Thoracic aorta (tissue), 2 donors: ENCODE measurements at places on chromosomes 7 and 10. TPM values are rescaled to one million over a fixed set of nuclear protein-coding genes. Genes with fewer than 3 reads are reported as not detected.

Gene CASP7
- 11.0 TPM for total RNA-seq

Gene PRKCQ
- 0.41 TPM for total RNA-seq

Gene ZNF22
- total RNA-seq: 16.6 TPM

Gene TMEM236
- total RNA-seq: 2.0 TPM

Gene BLNK
- 1.3 TPM for total RNA-seq

Gene CDK1
- 2.0 TPM for total RNA-seq

GRCh38 chr10:114499630-114500190 is 95.4 kb upstream of the AFAP1L2 start:
- no peaks in the 10 kb centered on the region for H3K36me3 ChIP-seq
- no peaks in the 10 kb centered on the region for H3K27me3 ChIP-seq

- H3K36me3 ChIP-seq: no peaks in the 10 kb centered on the region
- no peak overlapping the region for H3K4me3 ChIP-seq
- no peak for DNase-seq
- no peaks in the 10 kb centered on the region for H3K27me3 ChIP-seq
- H3K27ac ChIP-seq: no peak overlapping the region
Observed at GRCh38 chr7:135109562-135109961, 38.3 kb upstream of the TMEM140 start.

DNA sequence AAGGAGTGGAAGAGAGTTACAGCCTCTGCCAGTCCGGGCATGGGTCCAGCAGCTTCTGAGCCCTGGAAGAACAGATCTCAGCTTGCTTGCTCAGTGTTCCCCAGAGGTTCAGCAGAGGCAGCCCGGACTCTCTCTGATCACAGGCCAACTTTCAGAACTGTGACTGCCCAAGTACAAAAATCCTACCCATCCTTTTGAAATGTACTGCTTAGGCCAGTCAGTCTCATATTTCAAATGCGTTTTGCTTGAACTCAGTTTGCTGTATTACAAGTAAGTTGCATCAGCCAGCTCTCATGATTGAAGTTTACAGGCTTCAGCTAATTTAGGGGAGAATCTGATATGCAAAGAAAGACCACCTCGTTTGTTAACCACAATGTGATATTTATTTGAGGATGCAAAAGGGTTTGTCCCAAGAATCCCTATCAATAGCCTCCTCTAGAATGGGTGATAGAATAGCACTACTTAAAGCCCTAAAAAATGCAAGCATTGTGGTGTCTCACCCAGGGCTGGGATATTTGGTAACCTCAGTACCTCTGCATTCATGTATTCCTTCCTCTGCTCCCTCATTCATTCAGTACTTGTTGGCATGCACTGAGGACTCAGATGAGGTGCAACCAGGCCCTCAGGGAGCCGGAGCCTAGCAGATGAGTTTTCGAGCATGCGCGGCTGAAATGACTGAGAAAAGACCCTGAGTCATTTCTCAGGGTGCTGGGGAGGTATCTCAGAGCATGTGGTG is 7.0 kb downstream of the AIMP2 start:
- no peaks in the 10 kb centered on the region for H3K27me3 ChIP-seq
- H3K4me1 ChIP-seq: peaks cover 10% of the 10 kb centered on the region
- H3K27ac ChIP-seq: peak overlapping the region; percentile 21
- H3K36me3 ChIP-seq: peaks cover 29% of the 10 kb centered on the region
- DNase-seq: no peak

GRCh38 chr7:45001138-45001694 is 1.2 kb downstream of the CCM2 start:
- peaks cover 7% of the 10 kb centered on the region for H3K4me1 ChIP-seq

GRCh38 chr10:78541481-78542140 is 507.9 kb downstream of the RPS24 start:
- H3K27ac ChIP-seq: no peak overlapping the region
- no peak for DNase-seq
- no peaks in the 10 kb centered on the region for H3K36me3 ChIP-seq
- no peaks in the 10 kb centered on the region for H3K27me3 ChIP-seq
- H3K4me1 ChIP-seq: peaks cover 11% of the 10 kb centered on the region

DNA sequence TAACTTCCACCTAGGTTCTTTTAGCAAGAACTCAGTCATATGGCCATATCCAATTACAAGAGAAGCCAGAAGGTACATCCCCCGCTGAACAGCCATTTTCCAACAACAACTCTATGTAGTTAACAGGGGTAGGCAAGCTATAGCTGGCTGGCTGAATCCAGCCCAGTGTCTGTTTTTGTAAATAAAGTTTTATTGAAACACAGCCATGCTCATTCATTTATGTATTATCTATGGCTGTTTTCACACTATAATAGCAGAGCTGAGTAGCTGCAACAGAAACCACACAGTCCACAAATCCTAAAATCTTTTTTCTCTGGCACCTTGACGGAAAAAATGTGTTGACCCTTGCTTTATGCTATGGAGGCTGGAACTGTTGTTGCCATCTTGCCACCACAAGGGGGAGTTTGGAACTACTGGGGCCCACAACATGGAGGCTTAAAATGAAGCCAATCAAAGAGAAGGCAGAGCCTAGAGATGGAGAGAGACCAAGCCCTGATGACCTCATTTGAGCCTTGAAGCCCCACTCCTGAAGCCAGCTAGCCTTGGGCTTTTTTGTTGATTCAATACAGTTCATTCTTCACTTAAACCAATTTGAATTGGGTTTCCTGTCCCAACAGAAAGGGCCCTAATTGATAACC is 33.3 kb upstream of the XPNPEP1 start:
- H3K27me3 ChIP-seq: no peaks in the 10 kb centered on the region
- no peaks in the 10 kb centered on the region for H3K36me3 ChIP-seq
- H3K27ac ChIP-seq: no peak overlapping the region
- no peak overlapping the region for H3K4me3 ChIP-seq
- no peak for DNase-seq

GRCh38 chr10:124627866-124628675 is 116.1 kb downstream of the FAM53B start:
- H3K4me3 ChIP-seq: no peak overlapping the region
- H3K36me3 ChIP-seq: no peaks in the 10 kb centered on the region
- H3K4me1 ChIP-seq: peaks cover 61% of the 10 kb centered on the region
- no peak for DNase-seq

DNA sequence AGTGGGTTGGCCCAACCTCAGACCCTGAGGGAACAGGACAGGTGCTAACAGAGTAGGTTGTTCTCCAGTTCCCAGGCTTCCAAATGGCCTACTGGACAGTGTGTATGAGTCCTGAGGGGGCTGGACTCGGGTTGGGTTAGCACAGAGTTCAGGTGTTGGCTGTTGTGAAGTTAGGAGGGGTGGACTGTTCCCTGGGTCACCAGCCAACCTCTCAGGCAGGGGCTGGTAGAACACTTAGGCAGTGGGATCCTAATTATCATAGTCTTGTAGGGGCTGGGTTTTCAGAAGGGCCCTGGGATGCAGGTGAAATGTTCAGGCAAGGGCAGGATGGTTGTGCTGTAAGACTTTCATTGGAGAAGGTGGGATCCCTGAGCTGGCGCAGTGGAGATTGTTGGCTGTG is 293.0 kb downstream of the ZWINT start:
- no peaks in the 10 kb centered on the region for H3K4me1 ChIP-seq
- H3K36me3 ChIP-seq: no peaks in the 10 kb centered on the region
- no peak for DNase-seq

GRCh38 chr10:3215153-3215775 is 42.7 kb upstream of the PITRM1 start:
- no peak overlapping the region for H3K27ac ChIP-seq
- no peaks in the 10 kb centered on the region for H3K4me1 ChIP-seq
- no peak for DNase-seq
- H3K4me3 ChIP-seq: no peak overlapping the region
- H3K36me3 ChIP-seq: no peaks in the 10 kb centered on the region

GRCh38 chr10:1287487-1287886 is 231.3 kb downstream of the WDR37 start:
- H3K4me1 ChIP-seq: peaks cover 2% of the 10 kb centered on the region
- H3K27me3 ChIP-seq: no peaks in the 10 kb centered on the region
- no peak overlapping the region for H3K27ac ChIP-seq
- no peak overlapping the region for H3K4me3 ChIP-seq

DNA sequence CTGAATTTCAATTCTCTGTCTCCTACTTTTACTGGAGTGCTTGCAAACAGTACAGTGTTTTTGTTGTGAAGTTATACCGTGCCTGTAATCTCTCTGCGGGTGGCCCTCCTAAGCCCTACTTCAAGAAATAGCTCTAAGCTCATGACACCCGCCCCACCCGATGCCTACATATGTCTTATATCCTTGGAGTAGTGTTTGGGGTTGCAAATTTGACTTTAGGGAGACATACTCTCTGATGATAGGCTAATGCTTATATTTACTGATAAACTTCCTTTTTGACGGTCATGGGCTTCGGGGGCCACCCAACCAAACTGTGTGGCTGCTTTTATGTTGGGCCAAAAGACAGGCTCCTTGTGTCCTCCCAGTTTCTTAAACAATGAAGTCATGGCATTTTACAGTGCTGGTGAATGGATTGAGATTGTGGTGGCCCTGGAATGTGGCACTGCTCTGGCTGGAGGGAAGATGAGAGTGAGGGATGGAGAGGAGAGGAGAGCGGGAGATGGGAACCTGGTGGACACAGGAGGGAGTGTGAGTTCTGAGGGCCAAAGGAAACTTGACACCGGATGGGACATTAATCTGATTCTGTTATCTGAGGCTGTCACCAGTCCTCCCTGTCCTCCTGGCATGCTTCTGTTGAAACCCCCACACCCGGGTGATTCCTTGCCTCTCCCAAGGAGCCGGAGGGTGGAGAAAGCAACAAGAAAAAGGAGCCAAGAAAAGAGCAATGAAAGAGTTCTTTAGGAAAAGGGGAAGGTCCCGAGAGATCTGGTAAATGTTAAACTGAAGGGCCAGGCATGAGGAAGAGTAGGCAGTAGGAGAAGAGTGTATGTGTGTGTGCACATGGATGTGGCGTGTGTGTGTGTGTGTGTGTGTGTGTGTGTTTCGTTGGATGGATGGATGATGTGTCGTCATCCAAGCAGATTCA is 113.3 kb downstream of the TCF7L2 start:
- H3K4me3 ChIP-seq: no peak overlapping the region
- H3K27ac ChIP-seq: peak overlapping the region; percentile 91
- no peaks in the 10 kb centered on the region for H3K27me3 ChIP-seq
- H3K36me3 ChIP-seq: no peaks in the 10 kb centered on the region
- no peak for DNase-seq

DNA sequence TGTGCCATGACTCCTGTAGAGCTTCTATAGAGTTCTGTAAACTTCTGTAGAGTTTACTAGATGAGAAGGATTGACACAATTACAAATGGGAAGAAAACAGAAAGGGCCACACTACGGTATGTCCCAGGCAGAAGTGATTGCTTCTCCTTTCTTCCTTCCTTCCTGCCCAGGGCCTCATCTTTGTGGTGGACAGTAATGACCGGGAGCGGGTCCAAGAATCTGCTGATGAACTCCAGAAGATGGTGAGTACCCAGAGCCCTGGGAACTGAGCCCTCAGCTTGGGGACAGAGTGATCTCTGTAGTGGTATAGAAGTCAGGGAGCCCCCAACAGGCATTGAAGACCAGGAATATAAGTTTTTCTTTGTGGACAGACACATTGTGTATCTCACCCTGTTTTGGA is 1.7 kb downstream of the ARF5 start:
- peaks cover 28% of the 10 kb centered on the region for H3K4me1 ChIP-seq
- H3K27me3 ChIP-seq: no peaks in the 10 kb centered on the region
- no peak overlapping the region for H3K27ac ChIP-seq
- H3K36me3 ChIP-seq: peaks cover 18% of the 10 kb centered on the region
- no peak for DNase-seq
- H3K4me3 ChIP-seq: no peak overlapping the region

DNA sequence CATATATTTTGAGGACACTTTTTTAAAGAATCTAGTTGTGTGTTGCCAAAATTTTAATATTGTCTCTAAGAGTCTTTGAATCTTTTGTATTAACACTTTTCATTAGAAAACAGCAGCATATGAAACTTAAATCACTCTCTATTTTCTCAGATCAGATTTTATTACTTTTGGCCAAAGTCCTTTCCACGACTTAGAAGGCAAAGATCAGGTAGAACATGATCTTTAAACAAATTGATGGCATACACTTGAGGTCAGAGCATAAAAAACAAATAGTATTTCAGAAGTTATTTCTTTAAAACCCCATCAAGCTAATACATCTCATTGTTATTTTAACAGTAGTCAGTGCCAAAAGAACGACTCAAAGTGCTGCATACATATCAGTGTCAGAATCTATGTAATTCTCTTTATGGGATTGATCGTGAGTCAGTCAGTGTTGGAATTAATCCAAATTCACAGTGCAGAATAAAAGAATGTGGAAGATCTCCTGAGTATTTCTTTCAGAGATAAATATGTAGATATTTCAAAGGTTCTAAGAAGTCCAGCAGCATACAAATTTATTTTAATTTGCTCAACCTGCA is 9.6 kb upstream of the AGMO start:
- DNase-seq: no peak
- H3K27ac ChIP-seq: no peak overlapping the region
- no peak overlapping the region for H3K4me3 ChIP-seq
- no peaks in the 10 kb centered on the region for H3K4me1 ChIP-seq
- no peaks in the 10 kb centered on the region for H3K27me3 ChIP-seq

DNA sequence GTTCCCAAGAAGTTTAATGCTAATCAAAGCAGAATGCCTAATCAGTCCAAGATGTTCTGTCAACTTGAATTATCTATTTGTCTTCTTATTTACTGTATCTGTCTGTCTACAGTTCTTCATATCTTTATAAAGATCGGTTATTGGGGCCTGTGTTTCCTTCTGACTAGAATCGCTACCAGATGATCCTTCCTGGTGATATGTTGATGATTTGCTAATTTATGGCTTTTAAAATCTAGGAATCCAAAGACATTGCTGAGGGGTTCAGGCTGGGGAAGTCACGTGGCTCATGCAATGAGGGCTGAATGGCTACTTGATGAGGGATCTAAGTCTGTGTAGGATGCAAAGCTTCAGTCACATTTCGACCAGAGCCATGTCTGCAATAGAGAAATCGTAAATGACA is 536.3 kb downstream of the KCNMA1 start:
- H3K36me3 ChIP-seq: no peaks in the 10 kb centered on the region
- no peak overlapping the region for H3K27ac ChIP-seq
- H3K4me1 ChIP-seq: peaks cover 30% of the 10 kb centered on the region

GRCh38 chr10:73889014-73889413 is 14.7 kb upstream of the CAMK2G start:
- H3K4me3 ChIP-seq: no peak overlapping the region
- peaks cover 26% of the 10 kb centered on the region for H3K4me1 ChIP-seq
- peak overlapping the region; percentile 82 for H3K27ac ChIP-seq
- DNase-seq: no peak
- no peaks in the 10 kb centered on the region for H3K27me3 ChIP-seq

- H3K27me3 ChIP-seq: no peaks in the 10 kb centered on the region
- no peak overlapping the region for H3K4me3 ChIP-seq
- H3K4me1 ChIP-seq: no peaks in the 10 kb centered on the region
- no peaks in the 10 kb centered on the region for H3K36me3 ChIP-seq
- H3K27ac ChIP-seq: no peak overlapping the region
Observed at GRCh38 chr7:119472408-119473038, 800.5 kb upstream of the KCND2 start.

- H3K27ac ChIP-seq: no peak overlapping the region
- H3K36me3 ChIP-seq: no peaks in the 10 kb centered on the region
- DNase-seq: no peak
- no peaks in the 10 kb centered on the region for H3K27me3 ChIP-seq
- H3K4me3 ChIP-seq: no peak overlapping the region
Observed at GRCh38 chr7:46003161-46003560, 82.1 kb upstream of the IGFBP3 start.
